ENCODE measurements at places on chromosomes 3 and 15.

GRCh38 chr3:71974786-71975185 is 189.8 kb upstream of the PROK2 start:
- DNase-seq, result no peak

GRCh38 chr15:65087411-65087810 is 10.9 kb downstream of the KBTBD13 start:
- DNase-seq, result no peak

GRCh38 chr3:193010191-193010590 is 92.5 kb upstream of the MB21D2 start:
- no peak for DNase-seq

- DNase-seq, result no peak
Observed at GRCh38 chr15:53171571-53171970, 381.4 kb upstream of the ONECUT1 start.

GRCh38 chr3:152100491-152101132 is 168.1 kb upstream of the MBNL1 start:
- DNase-seq, result no peak

GRCh38 chr3:126395846-126396513 is 1.3 kb downstream of the CFAP100 start:
- no peak for DNase-seq

GRCh38 chr15:33001926-33002325 is 192.6 kb downstream of the FMN1 start:
- DNase-seq, result no peak

DNA sequence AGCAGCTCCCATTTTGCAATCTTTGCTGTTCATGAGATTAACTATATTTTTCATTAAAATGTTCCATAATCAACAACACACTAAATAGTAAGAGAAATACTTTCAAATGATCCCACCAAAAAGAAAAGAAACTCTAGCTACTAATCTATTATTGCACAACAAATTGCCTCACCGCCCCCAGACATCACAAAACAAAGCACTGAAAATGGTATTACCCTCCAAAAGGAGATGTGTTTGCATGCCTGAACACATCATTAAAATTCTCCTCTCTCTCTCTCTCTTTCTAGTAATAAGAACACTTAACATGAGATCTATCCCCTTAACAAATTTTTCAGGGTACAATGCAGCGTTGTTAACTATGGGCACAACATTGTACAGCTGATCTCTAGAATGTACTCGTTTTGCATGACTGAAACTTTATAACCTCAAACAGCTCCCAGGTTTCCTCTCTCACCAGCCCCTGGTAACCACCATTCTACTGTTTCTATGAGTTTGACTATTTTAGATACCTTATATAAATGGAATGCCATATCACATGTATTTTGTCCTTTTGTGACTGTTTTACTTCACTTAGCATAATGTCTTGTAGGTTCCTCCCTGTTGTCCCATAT is 33.1 kb downstream of the WNT5A start:
- DNase-seq, result no peak

GRCh38 chr3:1103525-1103924 is 10.7 kb downstream of the CNTN6 start:
- no peak for DNase-seq

- no peak for DNase-seq
Observed at GRCh38 chr3:136586580-136586979, 165.6 kb downstream of the STAG1 start.

GRCh38 chr3:105367406-105368213 is 901 bp downstream of the ALCAM start:
- DNase-seq, result peak; percentile 70

All from stimulated activated CD8-positive, alpha-beta memory T cell treated with anti-CD3 and anti-CD28 coated beads, Interleukin-7, amount 100 ng/mL, for 48 hours (primary cell).